Activated naive CD4-positive, alpha-beta T cell treated with anti-CD3 and anti-CD28 coated beads, Interleukin-2, amount 10 ng/mL, durations not matched to agents 7 days and 5 days (primary cell): ENCODE measurements at places on chromosomes 7 and 10.
A peak's percentile ranks its signal among the peaks of the same experiment; 100 is the strongest.

- DNase-seq: no peak
Observed at GRCh38 chr10:29435809-29436501, 147.1 kb downstream of the LYZL1 start.

DNA sequence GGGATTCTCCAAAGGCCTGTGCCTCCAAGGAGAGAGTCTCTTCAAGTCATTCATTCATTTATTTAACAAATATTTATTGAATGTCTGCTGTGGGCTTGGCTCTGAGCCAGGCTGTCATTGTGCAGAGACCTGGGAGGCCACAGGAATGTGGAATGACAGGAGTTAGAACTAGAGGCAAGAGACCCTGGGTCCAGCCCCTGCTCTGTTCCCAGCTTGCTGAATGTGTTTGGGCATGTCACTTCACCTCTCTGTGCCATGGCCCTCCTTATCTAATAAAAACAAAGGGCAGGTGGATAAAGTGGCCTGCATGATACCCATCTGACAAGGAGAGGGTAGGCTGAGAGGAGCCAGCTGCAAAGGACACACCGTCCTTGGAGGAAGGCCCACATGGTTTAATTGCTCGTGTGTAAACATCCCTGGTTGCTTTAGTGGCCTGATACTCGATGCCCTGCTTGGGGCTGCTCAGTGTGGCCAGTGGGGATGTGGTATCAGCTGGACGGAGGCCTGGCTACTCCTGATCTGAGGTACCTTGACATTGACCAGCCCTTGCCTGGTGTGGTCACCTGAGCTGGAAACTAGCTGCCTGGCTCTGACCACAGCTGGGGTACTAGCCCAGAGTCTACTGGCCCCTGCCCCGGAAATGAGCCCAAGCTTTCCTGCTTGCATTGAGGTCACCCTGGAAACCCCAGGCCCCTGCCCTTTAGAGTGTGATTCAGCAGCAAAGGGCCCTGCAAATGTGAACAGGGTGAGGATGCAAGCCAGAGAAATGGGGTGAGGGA lies 116.2 kb downstream of the CDH23 start:
- DNase-seq: no peak

GRCh38 chr10:3672220-3672619 lies 112.8 kb downstream of the KLF6 start:
- no peak for DNase-seq

DNA sequence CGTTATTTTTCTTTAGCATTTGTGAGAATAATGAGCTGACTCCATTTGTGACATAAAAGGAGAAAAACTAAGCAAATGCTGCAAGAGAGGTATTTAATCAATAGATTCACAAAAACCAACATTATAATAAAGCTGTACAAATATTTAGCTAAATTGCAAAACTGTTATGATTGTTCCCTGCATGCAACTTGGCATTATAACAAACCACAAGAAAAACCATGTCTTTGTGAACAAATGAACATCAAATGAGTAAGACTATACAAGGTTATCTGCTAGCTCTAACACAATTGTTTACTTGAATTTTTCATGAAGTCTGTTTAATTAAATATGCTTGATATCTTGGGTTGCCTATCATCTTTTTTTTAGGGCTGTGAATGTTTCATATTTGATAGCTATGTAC lies 50.8 kb upstream of the PPP1R9A start:
- no peak for DNase-seq

DNA sequence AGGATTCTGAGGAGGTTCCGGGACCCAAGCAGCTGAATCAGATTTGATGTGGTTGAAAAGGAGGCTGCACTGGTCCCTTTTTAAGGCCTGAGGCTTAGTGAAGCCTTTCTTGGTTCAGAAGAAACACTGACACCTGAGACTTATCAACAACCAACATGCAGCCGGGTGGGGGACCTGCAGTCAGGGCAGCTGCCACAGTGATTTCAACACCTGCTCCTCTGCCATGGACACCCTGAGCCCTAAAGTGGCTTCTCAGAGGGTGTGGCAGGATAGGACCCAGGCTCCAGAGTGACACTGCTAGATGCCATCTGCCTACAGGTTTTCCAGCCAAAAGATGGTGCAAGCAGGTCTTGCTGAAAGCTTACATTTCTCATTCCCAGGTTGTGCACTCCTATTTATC lies 99.3 kb downstream of the COL13A1 start:
- no peak for DNase-seq

- no peak for DNase-seq
Observed at GRCh38 chr10:33325929-33326328, 8.5 kb downstream of the NRP1 start.

DNA sequence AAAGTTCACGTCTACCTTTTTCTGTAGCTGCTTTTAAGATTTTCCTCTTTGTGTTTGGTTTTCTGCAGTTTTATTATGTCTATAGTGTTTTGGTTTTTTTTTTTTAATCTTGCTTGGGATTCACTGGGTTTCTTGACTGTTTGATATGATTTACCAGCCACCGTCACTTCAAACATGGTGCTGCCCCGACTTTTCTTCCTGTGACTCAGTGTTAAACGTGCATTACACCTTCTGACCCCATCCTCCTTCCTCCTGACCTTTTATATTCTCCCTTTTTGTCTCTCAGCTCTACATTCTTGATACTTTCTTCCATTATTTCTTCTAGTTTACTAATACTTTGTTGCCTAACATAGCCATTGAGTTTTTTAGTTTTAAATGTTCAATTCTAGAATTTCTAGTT lies 61.5 kb downstream of the GNA12 start:
- DNase-seq: no peak

DNA sequence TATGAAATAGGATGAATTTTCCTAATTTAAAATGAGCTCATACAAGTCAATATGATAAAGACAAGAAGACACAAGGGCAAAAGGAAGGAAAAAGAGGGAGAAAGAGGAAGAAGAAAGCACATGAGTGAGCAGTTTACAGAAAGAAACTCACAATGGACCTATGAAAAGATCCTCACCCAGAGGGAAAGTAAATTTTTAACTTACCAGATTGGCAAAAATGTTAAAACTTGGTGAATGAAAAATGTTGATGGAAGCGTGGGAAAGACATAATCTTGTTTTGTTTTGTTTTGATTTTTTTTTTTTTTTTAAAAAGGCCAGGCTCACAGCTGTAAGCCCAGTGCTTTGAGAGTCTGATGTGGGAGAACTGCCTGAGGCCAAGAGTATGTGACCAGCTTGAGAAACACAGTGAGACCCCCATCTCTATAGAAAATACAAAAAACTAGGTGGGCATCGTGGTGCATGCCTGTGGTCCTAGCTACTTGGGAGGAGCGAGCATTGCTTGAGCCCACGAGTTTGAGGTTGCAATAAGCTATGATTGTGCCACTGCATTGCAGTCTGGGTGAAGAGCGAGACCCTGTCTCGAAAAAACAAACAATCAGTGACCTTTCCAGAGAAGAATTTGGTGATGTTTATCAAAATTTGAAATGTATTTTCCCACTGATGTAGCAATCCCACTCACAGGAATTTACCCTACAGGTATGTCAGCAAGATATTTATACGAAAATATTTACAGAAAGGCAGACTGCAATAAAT lies 152.9 kb upstream of the ASAH2 start:
- DNase-seq: no peak

GRCh38 chr7:150945171-150945852 lies 32.8 kb downstream of the KCNH2 start:
- DNase-seq: peak; percentile 12

DNA sequence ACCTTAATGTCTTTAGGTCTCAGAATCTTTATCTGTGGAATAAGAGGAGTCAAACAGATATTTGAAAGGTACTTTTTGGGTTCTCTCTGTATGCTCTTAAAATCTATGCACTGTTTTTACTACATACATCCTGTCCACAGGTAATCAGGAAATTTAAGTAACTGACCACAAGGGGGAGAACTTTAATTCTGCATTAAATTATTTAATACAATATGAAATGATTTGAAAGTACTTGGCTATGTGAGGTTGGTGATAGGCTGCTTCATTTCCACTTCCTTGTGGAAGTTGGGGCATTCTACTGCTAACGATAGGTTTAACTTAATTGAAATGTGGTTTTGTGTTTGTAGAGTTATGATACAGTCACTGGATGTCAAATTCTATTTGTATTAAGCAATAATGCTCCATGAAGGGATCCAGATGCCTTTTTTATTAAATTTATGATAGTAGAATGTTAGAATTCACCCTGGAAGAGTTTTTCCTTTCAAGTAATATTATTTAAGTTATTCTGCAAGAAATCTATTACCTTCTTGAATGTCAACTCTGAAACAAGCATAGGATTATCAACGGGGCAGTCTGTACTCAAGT lies 6.0 kb downstream of the TEX47 start:
- DNase-seq: no peak

DNA sequence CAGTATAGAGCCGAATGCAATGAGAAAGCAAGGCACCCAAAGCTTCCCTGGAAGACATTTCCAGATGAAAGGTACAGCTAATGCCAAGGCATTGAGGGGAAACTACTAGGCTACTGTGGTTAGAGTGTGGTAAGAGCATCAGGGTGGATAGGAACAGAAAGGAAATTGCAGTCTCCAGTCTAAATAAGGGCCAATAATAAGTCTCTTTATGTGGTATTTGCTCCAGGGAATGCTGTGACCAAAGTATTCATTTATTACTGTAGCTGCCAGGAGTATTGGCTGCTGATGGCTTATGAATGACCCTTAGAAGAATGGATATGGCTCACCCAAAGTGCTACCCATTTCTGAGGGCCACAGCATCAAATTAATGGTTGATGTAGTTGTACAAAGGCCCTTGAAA lies 30.1 kb upstream of the POT1 start:
- DNase-seq: no peak

DNA sequence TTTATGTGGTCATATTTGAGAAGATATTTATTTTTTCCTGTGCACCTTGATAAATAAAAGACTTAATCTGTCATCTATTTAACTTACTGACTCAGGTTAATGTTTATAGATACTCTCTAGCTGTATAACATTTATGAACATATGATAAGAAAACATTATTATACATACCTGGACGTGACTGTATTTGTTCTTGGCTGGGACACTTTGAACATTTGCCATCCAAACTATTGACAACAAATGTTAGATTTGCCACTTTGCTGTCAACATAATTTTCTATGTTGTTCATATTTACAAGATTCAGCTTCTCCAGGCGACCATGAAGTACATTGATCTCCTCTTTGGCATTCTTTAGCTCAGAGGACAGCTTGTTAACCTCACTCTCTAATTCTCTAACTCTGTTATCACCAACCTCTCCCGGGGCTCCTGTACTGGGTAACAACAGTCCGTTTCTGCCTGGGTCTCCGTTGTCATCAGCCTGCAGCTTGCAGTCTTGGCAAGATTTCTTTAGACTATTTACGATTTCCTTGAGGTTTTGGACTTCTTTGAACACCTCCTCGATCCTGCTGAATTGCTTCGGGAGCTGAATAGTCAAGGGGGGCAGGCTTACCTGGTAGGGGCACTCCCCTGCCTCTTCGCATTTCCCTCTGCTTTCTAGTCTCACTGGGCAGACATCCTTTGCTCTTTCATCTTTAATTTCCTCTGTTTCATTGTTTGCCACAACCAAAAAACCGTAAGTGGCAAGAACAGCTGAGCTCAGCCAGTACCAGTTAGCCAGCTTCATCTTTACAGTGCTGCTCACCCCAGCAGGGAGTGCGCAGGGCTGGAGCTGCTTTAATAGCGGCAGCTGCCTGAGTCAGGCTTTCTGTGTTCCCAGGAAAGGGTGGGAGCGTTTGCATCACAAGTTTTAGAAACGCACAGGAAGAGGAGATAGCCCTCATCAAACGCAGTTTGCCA lies at the start of gene FGL2:
Gene FGL2 (minus strand): TSS at position 807 of the 954 bp plus-strand sequence. CDS start 26 bp downstream, at position 781.
- DNase-seq: peak; percentile 56

GRCh38 chr7:94298943-94299342 lies 95.8 kb upstream of the COL1A2 start:
- no peak for DNase-seq

- DNase-seq: peak; percentile 81
Observed at GRCh38 chr10:47024399-47025252, 113.4 kb downstream of the PTPN20 start.

- DNase-seq: no peak
Observed at GRCh38 chr10:49595713-49596492, 14.2 kb upstream of the SLC18A3 start.

GRCh38 chr7:67056683-67057082 lies 60.0 kb downstream of the TYW1 start:
- DNase-seq: no peak

GRCh38 chr10:133004478-133004877 lies 62.1 kb upstream of the CFAP46 start:
- no peak for DNase-seq

DNA sequence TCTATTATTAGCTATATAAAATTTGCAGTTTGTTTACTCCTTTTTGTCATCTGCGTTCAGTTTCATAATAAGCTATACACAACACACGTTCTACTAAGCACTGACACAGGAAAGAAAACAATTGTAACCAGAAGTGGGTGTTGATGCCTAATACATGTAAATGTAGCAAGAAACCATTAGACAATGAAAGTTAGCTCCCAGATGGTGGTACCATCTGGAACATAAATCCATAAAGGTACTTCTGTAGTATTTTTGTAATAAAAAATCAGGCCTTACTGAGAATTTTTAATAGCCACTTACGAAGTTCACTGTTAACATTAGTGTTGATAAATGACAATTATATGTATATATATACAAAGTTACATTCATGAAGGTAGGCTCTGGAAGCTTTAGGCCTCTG lies 194.7 kb downstream of the KCND2 start:
- DNase-seq: no peak

- no peak for DNase-seq
Observed at GRCh38 chr10:74079936-74080590, 70.6 kb downstream of the AP3M1 start.

GRCh38 chr10:102408728-102409603 lies 9.6 kb downstream of the PSD start:
- DNase-seq: peak; percentile 70

DNA sequence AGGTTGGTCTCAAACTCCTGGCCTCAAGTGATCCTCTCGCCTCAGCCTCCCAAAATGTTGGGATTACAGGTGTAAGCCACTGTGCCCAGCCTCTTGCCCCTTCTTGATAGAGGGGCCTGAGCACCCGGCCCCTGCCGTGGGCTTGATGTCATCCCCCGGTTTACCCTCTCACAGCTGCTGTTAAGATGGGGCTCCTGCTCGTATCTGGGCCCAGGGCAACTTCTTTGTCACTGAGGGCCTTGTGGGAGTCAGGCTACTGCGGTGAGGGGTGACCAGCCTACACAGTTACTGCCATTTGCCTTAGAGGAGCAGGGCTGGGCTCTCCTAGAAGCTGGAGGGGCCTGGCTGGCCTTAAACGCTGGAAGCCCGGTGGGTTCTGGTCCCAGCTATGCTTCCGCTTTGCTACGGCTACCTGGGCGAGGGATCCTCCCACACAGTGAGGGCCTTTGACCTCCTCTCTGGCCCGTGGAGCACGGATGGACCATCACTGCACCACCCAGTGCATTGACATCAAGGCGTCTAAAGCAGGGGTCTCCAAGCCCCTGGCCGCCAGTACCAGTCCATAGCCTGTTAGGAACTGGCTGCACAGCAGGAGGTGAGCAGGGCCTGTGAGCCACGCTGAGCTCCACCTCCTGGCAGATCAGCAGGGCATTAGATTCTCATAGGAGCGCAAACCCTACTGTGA lies 1.1 kb upstream of the TMEM130 start:
- DNase-seq: no peak

- no peak for DNase-seq
Observed at GRCh38 chr7:28920424-28920823, 37.7 kb downstream of the TRIL start.
